H1 (cell line): ENCODE measurements at places on chromosomes 1 and 21.

GRCh38 chr1:8974551-8974950 is 28.9 kb downstream of the CA6 start:
- no peak for DNase-seq

GRCh38 chr21:25564349-25564948 is 42.8 kb downstream of the MRPL39 start:
- no peak for DNase-seq

- no peak for DNase-seq
Measured at GRCh38 chr1:6370006-6370405, 23.6 kb downstream of the ACOT7 start.

- no peak for DNase-seq
Measured at GRCh38 chr1:8625981-8626898, 191.2 kb downstream of the RERE start.

DNA sequence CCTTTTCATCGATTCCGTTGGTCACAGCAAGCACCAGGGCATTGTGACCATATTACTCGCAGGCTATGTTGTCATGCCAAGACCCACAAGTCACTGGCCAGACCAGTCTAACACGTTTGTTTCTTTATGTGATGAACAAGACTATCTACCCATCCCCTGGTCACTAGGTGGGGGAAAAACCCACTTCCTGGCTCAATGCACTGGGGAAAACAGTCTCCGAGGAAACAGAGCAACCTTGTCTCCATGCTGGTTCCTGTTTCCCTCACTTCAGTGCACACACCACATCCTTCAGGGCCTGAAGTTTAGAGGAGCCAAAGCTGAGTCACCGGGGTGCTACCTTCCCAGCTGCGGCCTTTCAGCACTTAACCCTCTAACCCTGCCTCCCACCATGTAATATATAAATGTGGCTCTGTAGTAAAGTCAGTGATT is 20.9 kb downstream of the ERICH3 start:
- DNase-seq = no peak

DNA sequence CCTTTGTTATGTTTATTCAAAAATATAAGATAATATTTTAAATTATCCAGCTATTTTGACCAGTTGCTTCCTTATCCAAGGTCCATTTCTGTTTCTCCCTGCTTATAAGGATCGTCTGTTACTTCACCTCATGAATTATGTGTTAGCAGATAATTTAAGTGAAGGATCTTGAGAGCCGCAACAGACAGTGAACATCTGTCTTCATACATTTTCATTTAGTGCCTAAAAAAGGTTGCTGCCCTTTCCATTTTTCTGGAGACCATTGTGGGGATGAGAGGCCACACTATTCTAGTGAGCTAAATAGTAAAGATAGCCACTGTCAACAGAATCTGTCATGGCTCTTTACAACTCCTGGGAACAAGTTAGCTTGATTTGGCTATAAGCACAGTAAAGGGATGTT is 154.0 kb downstream of the CLEC20A start:
- no peak for DNase-seq

GRCh38 chr1:110570307-110570706 is 35.9 kb downstream of the KCNA2 start:
- no peak for DNase-seq
